ENCODE measurements at places on chromosomes 11 and 22. TPM values are rescaled to one million over a fixed set of nuclear protein-coding genes. Genes with fewer than 3 reads are reported as not detected.

OR51B6 gene
- not detected for total RNA-seq

SF3B2 gene
- total RNA-seq = 164 TPM

DNA sequence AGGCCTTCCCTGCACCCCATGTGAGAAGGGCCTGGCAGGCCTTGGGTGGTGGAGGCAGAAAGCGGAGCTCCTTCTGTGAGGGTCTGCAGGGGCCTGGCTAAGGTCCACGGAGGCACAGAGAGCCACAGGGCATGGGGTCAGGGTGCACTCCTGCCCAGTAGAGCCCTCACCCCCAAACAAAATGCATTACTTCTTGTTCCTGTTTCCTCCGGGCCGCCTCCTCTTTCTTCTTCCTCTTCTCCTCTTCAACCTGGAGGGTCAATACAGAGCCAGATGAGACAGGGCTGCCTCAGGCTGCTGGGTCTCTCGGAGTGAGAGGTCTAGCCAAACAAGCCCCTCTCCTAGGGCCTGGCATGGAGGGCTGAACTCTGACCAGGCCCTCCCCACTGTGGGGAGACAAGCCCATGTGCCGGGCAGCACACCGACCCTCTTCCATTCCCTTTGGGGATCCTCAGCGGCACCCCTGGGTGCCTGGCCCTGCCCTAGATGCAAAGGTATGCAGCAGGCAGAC, 10.3 kb upstream of the NAP1L4 start:
- peak; percentile 23 for DNase-seq
- peaks cover 70% of the 10 kb centered on the region for H3K36me3 ChIP-seq
- H3K27ac ChIP-seq = peak overlapping the region; percentile 80

GRCh38 chr11:15617126-15617525, 502.4 kb downstream of the INSC start:
- no peaks in the 10 kb centered on the region for H3K27me3 ChIP-seq
- DNase-seq = no peak
- no peak overlapping the region for H3K4me3 ChIP-seq
- H3K4me1 ChIP-seq = no peaks in the 10 kb centered on the region
- H3K36me3 ChIP-seq = no peaks in the 10 kb centered on the region

- H3K36me3 ChIP-seq = no peaks in the 10 kb centered on the region
- no peak overlapping the region for H3K4me3 ChIP-seq
- no peak overlapping the region for H3K27ac ChIP-seq
- no peaks in the 10 kb centered on the region for H3K4me1 ChIP-seq
- DNase-seq = no peak
- no peaks in the 10 kb centered on the region for H3K27me3 ChIP-seq
These were observed 101.6 kb upstream of the USP47 start for GRCh38 chr11:11740073-11740702.
